ENCODE measurements at places on chromosomes 2 and 18.

DNA sequence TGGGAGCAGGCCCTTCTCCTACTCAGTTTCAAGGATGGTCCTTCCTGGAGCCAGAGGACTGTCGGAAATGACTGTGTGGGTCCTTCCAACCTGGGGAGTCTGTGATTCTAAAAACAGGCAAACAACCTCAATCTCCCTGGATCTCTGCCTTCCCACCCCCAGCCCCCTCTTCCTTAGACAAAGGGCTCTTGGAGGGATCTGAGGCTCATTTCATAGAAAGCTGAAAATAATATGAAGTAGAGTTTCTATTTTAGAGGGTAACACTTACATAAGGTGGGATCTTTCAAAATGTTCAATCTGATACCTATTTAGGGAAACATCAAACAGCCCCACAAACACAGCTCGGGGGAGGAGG lies 69.4 kb downstream of the RHOB start:
- no peak for DNase-seq

DNA sequence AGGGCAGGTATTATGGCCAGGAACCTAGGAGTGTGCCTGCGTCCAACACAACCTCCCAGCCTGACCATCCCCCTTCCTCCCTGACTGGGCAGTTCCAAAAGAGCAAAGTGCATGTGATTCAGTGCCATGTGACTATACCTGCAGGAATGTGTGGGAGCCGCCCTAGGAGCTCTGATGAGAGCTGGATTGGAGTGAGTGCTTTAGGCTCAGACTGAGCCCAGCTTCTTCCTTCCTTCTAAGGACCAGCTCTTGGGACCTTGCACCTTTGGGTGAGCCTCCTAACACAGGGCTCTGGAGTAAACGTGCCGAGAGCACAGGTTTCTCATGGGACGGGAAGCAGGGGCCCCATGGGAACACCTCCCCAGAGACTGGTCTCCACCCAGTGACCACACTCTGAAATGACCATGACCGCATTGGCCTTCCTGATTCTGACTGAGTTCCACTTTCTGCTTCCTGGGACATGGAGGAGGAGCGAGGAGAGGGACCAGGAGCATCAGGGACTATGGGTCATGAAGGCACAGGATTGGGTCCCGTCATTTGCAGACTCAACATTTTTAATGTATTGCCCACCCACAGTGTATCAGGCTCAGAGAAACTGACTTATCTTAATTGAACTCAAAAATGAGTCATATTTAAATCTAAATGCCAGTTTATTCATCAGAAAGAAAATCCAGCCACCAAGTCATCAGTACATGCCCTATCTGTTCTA lies 87.8 kb upstream of the BCL2L11 start:
- no peak for DNase-seq

GRCh38 chr18:49618742-49619681 lies 57.2 kb downstream of the LIPG start:
- DNase-seq = no peak

DNA sequence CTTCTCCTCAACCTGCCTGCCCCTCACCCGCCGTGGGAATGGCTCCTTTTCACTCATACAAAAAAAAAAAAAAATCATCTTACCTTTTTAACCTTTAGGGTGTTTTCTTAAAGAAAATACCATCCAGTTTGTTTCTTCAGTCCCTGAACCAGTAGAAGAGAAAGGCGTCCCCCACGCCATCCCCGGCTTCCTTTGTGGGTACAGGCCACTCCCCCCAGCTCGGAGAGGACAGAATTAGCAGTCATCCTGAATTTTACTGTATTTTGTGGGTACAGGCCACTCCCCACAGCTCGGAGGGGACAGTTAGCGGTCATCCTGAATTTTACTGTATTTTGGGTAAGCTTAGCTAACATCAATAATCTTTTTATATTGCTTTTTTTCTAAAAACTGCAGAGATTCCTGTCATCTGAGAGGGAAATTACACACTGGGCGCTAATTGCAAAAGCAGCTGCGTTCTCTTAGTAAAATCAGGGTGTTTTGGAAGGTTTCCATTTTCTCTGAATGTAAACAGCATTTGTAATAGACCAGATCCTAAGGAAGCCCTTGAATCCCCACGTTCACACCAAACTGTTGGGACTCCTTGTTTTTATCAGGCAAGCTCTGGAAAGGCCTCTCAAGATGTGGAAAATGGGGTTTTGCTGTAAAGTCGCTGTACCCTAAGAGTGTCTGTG lies 72.5 kb downstream of the NFATC1 start:
- DNase-seq = no peak

- DNase-seq = no peak
Observed at GRCh38 chr2:224252631-224253030, 149.3 kb downstream of the FAM124B start.

GRCh38 chr2:109230941-109231420 lies 102.0 kb downstream of the SH3RF3 start:
- no peak for DNase-seq

DNA sequence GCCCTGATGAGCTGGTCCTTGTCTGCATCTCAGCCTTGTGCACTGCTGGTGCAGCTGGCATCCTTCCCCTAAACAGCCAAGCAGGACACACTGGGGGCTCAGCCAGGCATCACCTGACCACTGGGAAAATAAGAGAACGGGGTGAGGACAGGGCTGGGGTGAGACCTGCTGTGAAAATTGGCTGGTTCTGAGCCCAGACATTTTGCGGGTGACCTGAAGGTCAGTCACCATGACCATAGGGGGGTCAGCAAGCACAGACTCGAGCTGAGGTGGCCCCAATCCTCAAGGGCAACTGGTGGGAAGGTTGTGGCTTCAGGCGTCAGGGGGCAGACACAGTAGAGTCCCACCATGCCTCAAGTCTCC lies 144.9 kb upstream of the TWIST2 start:
- DNase-seq = no peak

GRCh38 chr18:9825571-9826073 lies 60.2 kb upstream of the TXNDC2 start:
- DNase-seq = no peak

GRCh38 chr2:31239593-31240177 lies 5.7 kb downstream of the EHD3 start:
- DNase-seq = no peak

GRCh38 chr2:65317841-65318240 lies 90.2 kb downstream of the ACTR2 start:
- DNase-seq = no peak

DNA sequence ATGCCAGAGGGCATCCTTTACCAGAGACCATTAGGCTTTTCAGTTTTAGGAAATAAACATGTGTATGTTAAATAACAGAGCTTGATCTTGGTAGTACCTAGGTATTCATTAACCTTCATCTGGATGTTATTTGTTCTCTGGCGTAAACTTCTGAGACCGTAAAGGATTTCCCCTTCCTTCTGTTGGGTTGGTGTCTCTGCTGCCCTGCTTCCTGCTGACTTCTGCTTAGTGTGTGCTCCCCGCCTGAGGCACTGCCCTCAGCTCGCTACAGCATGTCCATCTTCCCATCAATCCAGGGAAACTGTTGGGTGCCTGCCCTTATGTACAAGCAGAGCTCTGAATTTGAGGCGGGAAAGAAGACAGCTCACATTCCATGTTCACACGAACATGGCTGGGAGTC lies 177.9 kb downstream of the TPGS2 start:
- no peak for DNase-seq

GRCh38 chr2:218645126-218645525 lies 14.3 kb downstream of the ZNF142 start:
- no peak for DNase-seq

GRCh38 chr2:142445551-142446072 lies 314.8 kb upstream of the LRP1B start:
- DNase-seq = no peak

DNA sequence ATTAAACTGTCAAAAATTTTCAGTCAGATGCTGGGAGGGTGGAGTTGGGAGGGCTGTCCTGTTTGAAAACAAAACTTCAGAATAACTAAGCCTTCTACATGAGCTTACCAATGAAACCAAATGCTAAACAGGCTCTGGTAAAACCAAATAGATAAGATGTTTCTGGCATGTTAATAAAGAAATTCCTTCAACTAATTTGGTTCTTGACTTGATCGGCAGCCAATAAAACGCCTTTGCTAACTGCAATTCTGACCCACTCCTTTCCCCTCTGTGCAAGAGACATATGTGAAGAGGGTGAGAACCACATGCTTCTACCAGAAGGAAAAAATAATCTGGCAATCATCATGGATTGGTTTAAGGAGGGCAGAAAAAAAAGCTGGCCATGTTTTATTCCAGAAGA lies 20.9 kb downstream of the MAP4K3 start:
- no peak for DNase-seq

- no peak for DNase-seq
Observed at GRCh38 chr18:23020555-23021294, 87.6 kb downstream of the RBBP8 start.

DNA sequence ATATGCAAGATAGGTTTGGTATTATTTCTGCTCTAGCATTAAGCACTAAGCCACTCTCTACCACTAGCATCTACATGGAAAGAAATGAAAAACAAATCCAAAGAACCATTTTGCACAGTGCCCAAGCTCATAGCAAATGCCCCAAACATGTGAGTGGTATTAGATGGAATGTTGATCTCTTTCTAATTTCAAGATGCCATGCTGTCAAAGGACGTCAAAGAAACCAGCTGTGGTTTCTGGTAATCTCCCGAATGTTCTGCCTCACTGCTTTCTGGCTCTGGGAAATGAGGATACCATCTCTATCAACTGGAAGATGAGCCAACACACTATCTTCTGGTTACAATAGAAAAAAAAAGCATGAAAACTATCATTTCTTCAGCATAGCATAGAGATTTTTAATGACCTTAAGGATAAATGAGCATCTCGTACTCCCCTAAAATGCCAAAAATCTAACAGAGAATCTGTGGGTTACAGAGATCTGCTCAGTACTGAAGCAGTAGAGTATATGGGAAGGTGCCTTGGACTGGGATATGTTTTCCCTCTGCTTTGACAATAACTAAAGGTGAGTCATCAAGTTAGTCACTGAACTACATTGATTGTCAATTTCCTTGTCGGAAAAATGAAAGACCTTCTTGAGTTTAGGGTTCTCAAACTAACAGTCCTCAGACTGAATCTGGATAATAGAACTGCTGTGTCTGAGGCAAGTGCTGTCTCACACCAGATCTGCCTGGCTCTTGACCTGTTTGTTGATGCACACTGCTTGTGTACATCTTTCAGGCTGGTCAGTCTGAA lies 244.8 kb upstream of the NCKAP5 start:
- no peak for DNase-seq

GRCh38 chr2:68487773-68488355 lies 20.5 kb downstream of the APLF start:
- DNase-seq = no peak

DNA sequence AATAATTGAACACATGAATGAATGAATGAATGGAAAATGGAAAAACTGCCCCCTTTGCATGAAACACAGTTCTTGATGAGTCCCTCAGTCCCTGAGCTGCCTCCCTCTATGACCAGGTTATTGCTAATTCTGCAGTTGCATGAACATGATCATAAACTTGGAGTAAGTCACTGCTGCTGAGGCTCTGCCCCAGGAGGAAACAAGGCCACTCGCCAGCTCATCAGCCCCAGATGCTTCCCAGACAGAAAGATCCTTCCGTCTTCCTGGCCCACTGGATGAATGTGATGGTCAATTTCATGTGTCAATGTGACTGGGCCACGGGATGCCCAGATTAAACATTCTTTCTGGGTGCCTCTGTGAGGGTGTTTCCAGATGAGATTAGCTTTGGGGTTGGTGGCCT lies 16.4 kb downstream of the GPR45 start:
- no peak for DNase-seq

- no peak for DNase-seq
Observed at GRCh38 chr2:6580982-6581381, 284.7 kb downstream of the CMPK2 start.

GRCh38 chr18:34752056-34752455 lies 42.0 kb downstream of the DTNA start:
- no peak for DNase-seq

GRCh38 chr2:174344716-174345461 lies 10.1 kb downstream of the SP9 start:
- DNase-seq = no peak

DNA sequence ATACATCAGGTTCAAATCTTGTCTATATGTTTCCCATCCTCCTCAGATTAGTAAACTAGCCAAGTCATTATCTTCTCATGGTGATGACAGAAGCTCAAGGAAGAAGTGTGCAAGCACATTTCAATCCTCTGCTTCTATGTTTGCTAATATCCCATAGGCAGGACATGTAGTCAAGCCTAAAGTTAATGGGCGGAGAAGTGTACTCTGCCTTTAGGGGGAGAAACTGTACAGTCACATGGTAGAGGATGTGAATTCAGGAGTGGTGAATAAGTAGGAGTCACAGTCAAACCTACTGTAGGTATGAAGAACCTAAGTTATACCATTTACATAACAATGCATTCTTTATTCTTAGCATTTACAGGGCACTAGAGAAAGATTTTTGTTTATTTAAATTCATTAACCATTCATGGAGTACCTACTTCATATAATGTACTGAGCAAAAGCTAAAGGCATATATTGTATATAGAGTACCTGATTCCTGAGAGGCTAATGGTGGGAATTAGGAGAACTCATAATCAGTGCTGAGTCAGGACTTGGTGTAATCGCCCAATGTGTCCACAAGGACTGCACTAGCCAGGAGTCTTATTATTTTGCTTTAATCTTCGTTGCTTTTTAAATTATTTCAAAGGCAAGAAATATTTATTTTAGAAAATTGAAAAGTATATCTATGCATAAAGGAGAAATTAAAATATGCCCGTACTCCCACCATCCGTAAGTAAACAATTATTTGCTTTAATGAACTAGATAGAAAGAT lies 394.3 kb upstream of the ETAA1 start:
- no peak for DNase-seq

DNA sequence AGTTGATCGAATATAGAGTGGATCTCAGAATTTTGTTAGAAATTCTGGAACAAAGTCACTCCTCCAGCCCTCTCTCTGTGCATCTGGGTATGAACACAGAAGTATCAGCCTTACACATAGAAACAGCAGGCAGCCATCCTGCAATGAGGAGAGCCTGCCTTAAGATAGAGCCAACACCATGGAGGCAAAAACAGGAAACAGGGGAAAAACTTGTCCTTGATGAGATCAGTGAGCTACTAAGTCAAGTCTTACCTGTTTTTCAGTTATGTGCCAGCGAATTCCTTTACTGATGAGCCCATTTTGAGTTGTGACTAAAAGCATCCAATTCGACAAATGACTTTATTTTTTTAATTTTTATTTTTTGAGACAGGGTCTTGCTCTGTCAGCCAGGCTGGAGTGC lies 26.6 kb upstream of the MREG start:
- DNase-seq = no peak

GRCh38 chr2:8222979-8223694 lies 458.7 kb upstream of the ID2 start:
- no peak for DNase-seq

- DNase-seq = no peak
Observed at GRCh38 chr2:203997980-203998809, 61.6 kb downstream of the ICOS start.

GRCh38 chr2:120959426-120959825 lies 223.8 kb downstream of the GLI2 start:
- DNase-seq = no peak

- no peak for DNase-seq
Observed at GRCh38 chr18:9734189-9734588, 26.1 kb downstream of the RAB31 start.

- no peak for DNase-seq
Observed at GRCh38 chr2:200795028-200795440, 16.7 kb upstream of the BZW1 start.
